Left ventricle myocardium superior (tissue), 1 donor: ENCODE measurements at places on chromosomes 7 and 10.

GRCh38 chr10:47243356-47243755, 56.6 kb upstream of the GDF10 start:
- DNase-seq, result no peak

- DNase-seq, result no peak
Observed at GRCh38 chr10:109837384-109837783, 85.9 kb downstream of the XPNPEP1 start.

DNA sequence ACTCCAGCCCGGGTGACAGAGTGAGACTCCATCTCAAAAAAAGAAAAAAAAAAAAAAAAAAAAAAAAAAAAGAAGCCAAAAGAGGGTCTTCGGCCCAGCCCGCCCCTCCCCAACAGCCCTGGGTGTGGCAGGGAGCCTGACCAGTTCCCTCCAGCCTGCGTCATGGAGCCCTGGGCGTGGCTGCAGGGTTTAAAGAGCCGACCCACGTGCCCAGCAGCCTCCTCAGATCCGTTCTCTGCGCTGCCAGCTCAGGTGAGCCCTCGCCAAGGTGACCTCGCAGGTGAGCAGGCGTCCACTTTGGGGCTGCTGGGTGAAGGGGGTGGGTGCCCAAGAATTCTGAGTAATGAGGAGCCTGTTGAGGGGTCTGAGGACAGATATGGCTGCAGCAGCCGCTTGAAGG, at the start of gene FXYD4:
Gene FXYD4 (plus strand): TSS at position 219 of the 400 bp plus-strand sequence. CDS start 2,111 bp downstream, outside the sequence.
- DNase-seq, result peak; percentile 15

DNA sequence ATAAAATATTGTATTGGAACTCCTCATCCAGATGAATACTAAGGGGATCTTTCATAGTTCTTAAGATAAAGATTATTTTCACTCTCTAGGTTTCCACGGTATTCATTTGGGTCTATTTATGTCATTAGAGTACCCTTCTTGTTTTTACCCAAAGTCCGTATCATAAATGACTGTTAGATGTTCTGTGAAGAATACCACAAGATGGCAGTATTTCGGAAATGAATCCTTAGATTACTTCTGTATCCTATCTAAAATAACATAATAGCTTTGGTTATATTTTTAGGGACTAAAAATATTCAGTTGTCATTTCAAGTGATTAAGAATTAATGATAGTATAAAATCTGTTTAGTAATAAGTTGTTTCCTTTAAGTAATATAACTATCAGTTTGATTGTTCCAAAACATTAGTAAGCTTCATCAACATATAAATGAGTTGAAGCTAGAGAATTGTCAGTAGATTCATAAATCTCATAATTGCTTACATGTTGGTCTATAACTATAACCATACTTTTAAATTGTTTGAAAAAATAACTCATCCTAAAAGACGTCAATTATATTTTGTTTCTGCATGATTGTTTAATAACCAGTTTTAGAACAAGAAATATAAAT, 337.5 kb upstream of the KCND2 start:
- DNase-seq, result no peak

DNA sequence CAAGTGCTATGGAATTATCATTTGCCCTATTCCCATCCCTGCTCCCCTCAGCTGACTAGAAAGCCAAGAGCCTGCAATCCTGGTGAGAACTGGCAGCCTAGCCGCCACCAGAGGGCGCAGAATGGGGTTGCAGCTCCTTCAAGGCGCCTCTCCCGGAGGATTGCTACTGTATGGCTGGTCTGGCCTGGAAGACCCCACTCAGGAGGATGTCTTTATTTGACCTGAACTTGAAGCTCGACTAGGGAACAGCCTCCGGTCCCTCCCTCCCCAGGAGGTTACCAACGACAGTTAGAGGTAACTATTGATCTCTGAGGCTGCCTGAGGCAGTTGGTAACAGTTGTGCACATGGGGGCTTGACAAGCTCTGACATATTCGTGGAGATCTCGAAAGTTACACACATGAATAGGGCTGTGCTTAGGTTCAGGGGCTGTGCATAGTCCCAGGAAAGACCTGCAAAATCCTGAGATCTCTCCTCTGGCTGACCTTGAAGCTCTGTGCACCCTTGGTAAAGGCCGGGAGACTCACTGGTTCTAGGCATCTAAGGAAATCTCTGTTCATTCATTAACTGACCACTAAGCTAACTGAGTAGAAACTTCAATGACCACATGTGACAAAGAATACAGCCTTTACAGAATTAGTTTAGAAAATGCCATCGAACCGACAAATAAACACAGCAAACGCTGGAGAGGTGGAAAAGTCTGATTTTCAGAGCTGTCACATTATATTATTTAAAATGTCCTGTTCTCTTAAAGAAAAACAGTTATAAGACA, 65.7 kb downstream of the TSPAN12 start:
- DNase-seq, result peak; percentile 86
